ENCODE measurements at places on chromosomes 7 and 10. TPM values are rescaled to one million over a fixed set of nuclear protein-coding genes. Genes with fewer than 3 reads are reported as not detected.

Gene ADIRF
- total RNA-seq, result 43.4 TPM

GRCh38 chr10:120609006-120609405 lies 152.0 kb downstream of the PLPP4 start:
- DNase-seq, result no peak

Gene FAS
- 9.0 TPM for total RNA-seq

DNA sequence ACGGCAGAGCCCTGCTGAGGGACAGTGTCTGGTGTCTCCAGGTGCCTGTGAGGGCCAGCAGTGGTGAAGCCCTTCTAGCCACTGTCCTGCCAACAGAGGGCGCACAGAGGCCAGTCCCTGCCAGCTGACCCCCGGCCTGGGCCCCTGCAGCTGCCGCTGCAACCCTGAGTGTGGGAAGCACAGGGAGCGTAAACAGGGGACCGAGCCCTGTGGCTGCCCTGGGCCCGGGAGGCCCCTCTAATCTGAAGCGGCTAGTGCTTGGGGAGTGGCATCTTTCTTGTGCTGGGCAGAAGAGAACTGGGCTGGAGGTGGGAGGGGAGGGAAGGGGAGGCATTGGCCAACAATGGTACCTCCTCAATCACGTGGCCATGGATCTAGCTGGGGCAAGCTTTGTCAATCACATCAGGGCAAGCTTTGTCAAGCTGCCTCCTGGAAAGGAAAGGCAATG lies 34.6 kb downstream of the TRIM8 start:
- peak; percentile 71 for DNase-seq

Gene ITPRID1
- 6.3 TPM for total RNA-seq

- no peak for DNase-seq
These were observed 46.1 kb downstream of the C1GALT1 start for GRCh38 chr7:7228472-7228871.

DNA sequence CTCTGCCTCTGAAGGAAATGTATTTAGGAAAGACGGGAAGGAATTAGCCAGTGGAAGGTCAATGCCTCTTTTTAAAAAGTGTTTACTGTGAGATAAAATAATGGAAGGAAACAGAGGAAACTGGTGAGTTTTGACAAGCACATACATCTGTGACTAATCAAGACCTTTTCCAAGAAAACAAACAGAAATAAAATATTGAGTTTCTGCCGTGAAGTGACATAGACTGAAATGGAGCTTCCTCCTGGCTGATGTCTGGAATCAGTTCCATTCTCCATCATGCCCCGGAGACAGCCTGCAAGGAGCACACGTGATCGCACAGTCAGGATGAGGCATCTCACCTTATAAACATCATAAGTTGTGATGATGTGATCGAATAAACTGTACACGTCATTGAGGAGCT lies 30.7 kb downstream of the TECTB start:
- no peak for DNase-seq

DNA sequence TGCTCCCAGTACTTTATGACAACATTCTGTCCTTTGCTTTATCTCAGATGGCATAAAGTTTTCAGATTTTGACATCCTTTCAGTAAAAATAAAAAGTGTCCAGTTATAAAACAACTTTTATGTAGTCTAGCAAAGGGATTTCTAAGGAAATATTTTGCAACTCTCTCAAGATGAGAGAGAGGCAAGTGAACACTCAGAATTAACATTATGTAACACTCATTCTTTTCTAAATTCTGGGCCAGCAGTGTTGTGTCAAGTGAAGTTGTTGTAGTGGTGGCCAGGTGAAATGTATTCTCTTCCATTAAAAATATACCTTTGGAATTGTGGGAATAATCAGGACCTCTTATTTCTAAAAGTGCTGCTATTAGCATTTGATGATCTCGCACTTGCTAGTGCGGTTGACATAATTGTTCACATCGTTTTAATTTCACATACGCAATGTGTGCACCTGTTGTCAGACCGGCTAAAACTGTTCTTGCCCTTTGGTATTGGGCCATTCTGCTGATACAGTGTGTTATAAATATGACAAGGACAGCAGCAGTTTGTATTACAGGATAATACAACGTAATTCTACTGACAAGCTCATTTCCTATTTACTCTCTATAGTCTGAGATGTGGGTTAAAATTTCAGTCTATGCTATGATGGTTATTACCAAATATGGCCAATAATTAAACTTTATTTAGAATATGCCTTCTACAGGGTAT lies 23.8 kb downstream of the CPED1 start:
- DNase-seq, result no peak

Gene ANKRD61
- not detected for total RNA-seq

DNA sequence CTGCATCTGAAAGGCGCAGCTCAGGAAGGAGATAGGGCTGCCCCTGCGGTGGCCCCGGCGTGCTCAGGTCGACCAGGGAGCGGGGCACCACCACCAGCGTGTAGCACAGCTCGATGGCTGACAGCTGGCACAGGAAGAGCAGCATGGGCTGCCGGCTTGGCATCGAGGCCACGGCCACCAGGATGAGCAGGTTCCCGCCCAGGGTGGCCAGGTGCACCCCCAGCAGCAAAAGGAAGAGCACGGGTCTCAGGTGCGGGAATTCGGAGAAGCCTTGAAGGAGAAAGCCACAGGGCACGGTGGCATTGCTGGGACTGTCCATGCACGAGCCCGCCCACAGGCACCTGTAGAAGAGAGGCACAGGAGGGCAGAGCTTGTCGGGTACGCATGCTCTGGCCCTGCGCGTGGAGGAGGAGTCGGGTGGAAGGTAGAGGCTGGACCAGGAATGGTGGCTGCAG lies 33.9 kb downstream of the TAS2R41 start:
- DNase-seq, result no peak

GRCh38 chr10:24911029-24911428 lies 41.4 kb downstream of the PRTFDC1 start:
- DNase-seq, result no peak

Gene ABCA13
- 0.96 TPM for total RNA-seq

Gene SPDYE2
- total RNA-seq, result not detected

DNA sequence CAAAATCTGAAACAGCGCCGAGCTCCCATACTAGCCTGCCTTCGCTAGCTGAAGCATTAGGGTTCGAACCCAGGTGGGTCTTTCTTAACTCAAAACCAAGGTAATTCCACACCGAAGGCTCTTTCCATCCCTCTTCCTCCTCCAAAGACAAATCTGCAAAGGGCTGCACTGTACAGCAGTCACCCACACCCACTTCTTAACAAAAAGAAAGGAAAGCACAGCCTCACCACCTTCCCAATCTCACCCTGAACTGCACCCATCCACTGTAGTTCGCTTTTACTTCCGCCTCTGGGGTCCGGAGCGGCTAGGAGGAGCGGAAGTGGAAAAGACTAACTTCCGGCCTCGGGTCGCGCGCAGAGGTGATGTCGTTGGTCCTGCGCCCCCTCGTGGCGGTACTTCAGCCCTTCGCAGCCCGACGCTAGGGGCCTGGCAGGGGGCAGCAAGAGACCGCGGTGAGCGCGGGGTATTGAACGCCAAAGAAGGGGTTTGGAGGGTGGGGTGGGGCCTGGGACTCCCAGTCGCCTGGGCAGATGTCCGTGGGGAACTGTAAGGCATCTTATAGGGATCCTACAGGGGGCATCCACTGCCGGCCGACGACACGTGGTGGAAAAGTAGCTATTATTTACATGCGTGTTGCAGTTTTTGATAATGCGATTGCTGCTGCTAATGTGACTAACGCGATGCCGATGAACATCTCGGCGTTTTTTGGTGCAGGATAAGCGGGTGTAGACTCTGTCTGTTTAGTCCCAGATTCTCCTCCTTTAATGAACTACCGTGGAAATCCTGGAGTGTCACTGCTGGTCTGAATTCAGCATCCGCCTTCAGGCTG lies at the start of gene MTERF1:
MTERF1 (minus strand) TSS at position 290 of the 829 bp plus-strand sequence. CDS start 619 bp downstream, outside the sequence.
- peak; percentile 93 for DNase-seq

- DNase-seq, result no peak
These were observed 93.8 kb downstream of the CUX1 start for GRCh38 chr7:101910991-101911799.

GRCh38 chr7:45863715-45864114 lies 9.2 kb downstream of the CCDC201 start:
- DNase-seq, result no peak

Gene LRRD1
- total RNA-seq, result not detected

Gene MAGI2
- 1.6 TPM for total RNA-seq

DNA sequence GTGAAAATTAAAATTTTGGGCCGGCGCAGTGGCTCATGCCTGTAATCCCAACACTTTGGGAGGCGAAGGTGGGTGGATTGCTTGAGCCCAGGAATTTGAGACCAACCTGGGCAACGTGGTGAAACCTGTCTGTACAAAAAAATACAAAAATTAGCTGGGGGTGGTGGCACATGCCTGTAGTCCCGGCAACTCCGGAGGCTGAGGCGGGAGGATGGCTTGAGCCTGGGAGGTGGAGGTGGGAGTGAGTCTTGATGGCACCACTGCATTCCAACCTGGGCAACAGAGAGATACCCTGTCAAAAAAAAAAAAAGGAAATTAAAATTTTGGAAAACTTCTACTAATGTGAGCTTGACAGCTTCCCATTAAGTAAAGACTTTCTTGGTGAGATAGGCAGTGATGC lies 3.1 kb downstream of the SRRT start:
- DNase-seq, result no peak

GRCh38 chr10:93874309-93875031 lies 19.3 kb upstream of the SLC35G1 start:
- no peak for DNase-seq

GRCh38 chr10:75074711-75075445 lies 36.6 kb upstream of the SAMD8 start:
- DNase-seq, result no peak

- no peak for DNase-seq
These were observed 294.8 kb downstream of the MDFIC start for GRCh38 chr7:115216652-115217051.

DNA sequence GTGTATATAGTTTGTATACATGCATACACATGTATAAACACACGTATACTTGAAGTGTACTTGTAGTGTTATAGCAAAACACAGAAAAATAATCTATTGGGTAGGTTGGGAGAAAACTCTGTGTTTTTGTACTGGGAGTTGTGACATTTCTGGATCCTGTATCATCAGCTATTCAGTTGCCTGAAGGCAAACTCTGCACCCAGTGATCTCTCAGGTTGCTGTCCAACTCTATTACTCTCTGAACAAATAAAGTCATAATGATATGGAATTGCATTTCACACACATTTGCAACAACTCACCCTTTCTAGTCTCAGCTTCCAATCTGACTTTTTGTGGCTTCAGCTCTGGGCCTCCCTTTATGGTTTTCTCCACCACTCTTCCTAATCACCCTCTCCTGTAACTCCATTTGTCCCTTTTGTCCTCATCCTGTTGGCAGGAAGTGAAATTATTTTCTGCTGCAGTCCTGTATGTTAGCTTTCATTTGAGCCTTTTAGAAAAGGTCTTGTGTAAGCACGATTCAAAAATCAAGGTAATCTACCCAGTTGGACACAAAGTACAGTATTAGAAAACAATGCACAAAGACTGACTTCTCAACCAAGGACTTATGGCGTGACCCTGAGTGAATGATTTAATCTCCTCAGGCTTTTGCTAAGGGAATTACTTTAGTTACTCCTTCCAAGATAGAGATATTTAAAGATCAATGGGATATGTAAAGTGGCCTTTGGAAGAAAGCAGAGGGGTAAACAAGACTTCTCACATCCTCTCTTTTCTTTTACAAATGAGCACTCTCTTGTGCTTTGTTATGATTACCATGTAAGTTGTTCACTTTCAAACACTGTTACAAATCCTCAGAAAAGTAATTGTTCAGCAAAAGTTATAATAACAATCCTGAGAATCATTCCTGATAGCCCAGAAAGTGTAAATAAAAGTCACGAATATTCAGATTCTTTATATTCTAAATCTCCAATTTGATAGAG lies 249.1 kb downstream of the KCND2 start:
- DNase-seq, result no peak

GRCh38 chr7:65216469-65216868 lies 157.2 kb upstream of the ZNF92 start:
- DNase-seq, result peak; percentile 61

DNA sequence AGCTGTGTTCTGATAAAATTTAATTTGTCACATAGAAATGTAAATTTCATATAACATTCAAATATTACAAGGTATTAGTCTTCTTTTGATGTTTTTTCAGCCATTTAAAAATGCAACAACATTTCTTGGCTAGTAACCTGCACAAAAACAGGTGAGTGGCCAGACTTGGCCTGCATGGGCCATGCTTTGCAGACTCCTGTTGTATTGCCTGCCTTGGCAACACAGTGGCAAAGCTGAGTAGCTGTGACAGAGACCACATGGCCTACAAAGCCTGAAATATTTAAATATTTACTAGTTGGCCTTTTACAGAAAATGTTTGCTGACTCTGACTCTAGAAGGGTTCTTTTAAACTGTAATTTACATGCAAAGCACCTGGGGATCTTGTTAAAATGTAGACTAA lies 13.5 kb upstream of the TBX20 start:
- no peak for DNase-seq

DNA sequence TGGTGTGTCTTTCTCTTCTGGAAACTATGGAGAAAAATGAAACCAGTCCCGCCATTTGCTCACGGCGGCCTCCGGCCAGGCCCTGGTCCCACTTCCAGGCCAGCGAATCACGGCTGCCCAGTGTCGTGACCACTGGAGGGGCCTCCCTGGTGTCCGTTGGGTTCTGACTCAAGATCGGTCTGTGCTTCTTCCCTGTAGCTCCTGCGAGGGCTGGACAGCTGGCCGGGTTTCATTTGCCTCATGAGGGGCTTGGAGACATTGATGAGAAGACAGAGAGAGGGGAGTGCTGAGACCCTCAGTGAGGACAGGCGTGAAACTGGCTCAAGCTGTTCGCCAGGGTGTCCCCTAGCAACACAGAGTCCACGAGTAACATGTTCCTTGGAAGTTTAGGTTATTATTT lies 108.6 kb downstream of the ADARB2 start:
- DNase-seq, result no peak

Gene FERD3L
- total RNA-seq, result not detected

- DNase-seq, result no peak
These were observed 74.0 kb upstream of the NANOS1 start for GRCh38 chr10:118955531-118955930.

Gene STK31
- 0.55 TPM for total RNA-seq

GRCh38 chr7:22141355-22141754 lies 195.7 kb upstream of the CDCA7L start:
- no peak for DNase-seq

DNA sequence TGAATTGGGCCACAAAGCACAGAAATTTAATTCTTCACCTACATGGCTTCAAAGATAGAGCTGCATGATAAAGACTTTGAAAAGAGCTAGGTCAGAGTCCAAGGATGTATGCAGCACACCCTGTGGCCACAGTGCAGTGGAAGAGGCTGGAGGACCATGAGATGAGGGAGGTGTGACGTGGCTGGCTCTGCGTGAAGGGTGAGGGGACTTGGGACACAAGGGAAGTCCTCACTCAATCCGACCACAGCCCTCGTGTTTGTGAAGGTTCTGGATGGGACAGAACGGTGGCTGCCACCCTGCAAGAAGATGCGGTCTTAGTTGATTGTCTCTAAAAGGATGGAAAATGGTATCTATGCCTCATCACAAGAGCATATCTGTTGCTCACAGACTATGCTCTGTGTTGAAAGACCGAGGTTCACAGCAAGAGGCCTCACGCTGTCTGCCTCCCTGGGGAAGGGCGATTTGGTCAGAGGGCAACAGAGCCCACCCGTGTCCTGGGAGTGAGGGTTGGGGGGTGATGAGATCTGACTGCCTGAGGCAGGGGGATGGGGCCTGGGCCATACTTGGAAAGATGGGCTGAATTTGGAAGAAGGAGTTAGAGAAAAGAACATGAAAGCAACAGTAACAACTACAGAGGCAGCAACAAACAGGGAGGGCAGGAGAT lies 174.4 kb upstream of the SHH start:
- DNase-seq, result no peak

GRCh38 chr7:2710286-2710655 lies 22.3 kb downstream of the AMZ1 start:
- peak; percentile 53 for DNase-seq

GRCh38 chr7:106070201-106070551 lies 41.9 kb downstream of the SYPL1 start:
- no peak for DNase-seq
